Endothelial cell of umbilical vein (primary cell): ENCODE measurements at places on chromosomes 2 and 18. TPM values are rescaled to one million over a fixed set of nuclear protein-coding genes. Genes with fewer than 3 reads are reported as not detected.

GRCh38 chr18:37341016-37341415 is 224.6 kb downstream of the CELF4 start:
- no peak for DNase-seq

DNA sequence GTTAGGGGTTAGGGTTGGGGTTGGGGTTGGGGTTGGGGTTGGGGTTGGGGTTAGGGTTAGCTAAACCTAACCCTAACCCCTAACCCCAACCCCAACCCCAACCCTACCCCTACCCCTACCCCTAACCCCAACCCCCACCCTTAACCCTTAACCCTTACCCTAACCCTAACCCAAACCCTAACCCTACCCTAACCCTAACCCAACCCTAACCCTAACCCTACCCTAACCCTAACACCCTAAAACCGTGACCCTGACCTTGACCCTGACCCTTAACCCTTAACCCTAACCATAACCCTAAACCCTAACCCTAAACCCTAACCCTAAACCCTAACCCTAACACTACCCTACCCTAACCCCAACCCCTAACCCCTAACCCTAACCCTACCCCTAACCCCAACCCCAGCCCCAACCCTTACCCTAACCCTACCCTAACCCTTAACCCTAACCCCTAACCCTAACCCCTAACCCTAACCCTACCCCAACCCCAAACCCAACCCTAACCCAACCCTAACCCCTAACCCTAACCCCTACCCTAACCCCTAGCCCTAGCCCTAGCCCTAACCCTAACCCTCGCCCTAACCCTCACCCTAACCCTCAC is 24.1 kb upstream of the RABL2A start:
- no peak for DNase-seq

The HRH4 gene
- not detected in 2 replicates for total RNA-seq

The WDCP gene
- 15.4 and 15.9 TPM in 2 replicates for total RNA-seq
